Activated CD8-positive, alpha-beta T cell treated with anti-CD3 and anti-CD28 coated beads for 36 hours (primary cell): ENCODE measurements at places on chromosomes 2 and 18. TPM values are rescaled to one million over a fixed set of nuclear protein-coding genes. Genes with fewer than 3 reads are reported as not detected.

Gene QPCT
- total RNA-seq = 0.29 TPM

Gene EPAS1
- total RNA-seq = 8.3 TPM

Gene AFF3
- 3.5 TPM for total RNA-seq

Gene GPR17
- not detected for total RNA-seq

Gene CDK5R2
- not detected for total RNA-seq

Gene ZNF521
- not detected for total RNA-seq

Gene COLEC12
- total RNA-seq = not detected

Gene TEX44
- total RNA-seq = not detected

Gene RFX8
- 0.18 TPM for total RNA-seq

Gene CFAP65
- total RNA-seq = not detected

Gene SCN1A
- not detected for total RNA-seq

Gene UGP2
- total RNA-seq = 81.4 TPM

Gene RESP18
- not detected for total RNA-seq

Gene SH2D6
- total RNA-seq = 0.96 TPM

Gene BOLL
- total RNA-seq = not detected

Gene FEV
- not detected for total RNA-seq

Gene BMP10
- not detected for total RNA-seq

Gene RFTN2
- total RNA-seq = not detected

Gene PRSS56
- total RNA-seq = not detected

Gene RAD51AP2
- not detected for total RNA-seq

Gene PLCL1
- 0.68 TPM for total RNA-seq

Gene ANKAR
- total RNA-seq = 3.5 TPM

Gene FARP2
- total RNA-seq = 31.9 TPM

Gene SPHKAP
- total RNA-seq = not detected

Gene PAX8
- 0.43 TPM for total RNA-seq

Gene MC2R
- total RNA-seq = not detected

Gene TOGARAM2
- 2.3 TPM for total RNA-seq

Gene NEURL3
- total RNA-seq = 0.25 TPM

Gene HOXD13
- total RNA-seq = not detected

Gene SLC40A1
- 1.5 TPM for total RNA-seq

Gene RSAD2
- total RNA-seq = 2.8 TPM

Gene SERPINB12
- total RNA-seq = not detected

Gene TMEM178A
- total RNA-seq = 0.23 TPM

Gene HDLBP
- total RNA-seq = 266 TPM

Gene ANKRD30B
- not detected for total RNA-seq

Gene SNRPD1
- 148 TPM for total RNA-seq

Gene IMP4
- 160 TPM for total RNA-seq

Gene CPO
- total RNA-seq = not detected
